ENCODE measurements at places on chromosomes 6 and 20.

GRCh38 chr6:165799391-165800153 lies 136.5 kb upstream of the PDE10A start:
- DNase-seq: no peak

- no peak for DNase-seq
Observed at GRCh38 chr6:163391985-163392384, 22.5 kb upstream of the QKI start.

DNA sequence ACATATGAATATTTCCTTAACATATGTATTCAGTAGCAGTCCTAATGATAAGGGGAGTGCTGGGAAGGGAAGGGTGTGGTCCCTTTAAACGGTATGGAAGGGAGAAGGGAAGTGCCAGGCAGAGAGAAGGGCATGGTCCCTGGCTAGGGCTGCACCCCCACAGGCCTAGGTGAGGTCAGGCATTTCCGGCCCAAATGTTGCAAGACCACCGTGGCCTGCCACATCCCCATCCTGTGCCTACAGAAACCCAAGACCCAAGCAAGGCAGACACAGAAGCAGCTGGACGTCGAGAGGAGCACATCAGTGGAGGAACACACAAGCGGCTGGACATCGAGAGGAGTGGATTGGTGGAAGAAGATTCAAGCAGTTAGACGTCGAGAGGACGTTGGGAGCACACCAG lies 5.9 kb downstream of the RRAGD start:
- DNase-seq: no peak

GRCh38 chr20:36937402-36937770 lies 14.1 kb downstream of the SAMHD1 start:
- DNase-seq: no peak

DNA sequence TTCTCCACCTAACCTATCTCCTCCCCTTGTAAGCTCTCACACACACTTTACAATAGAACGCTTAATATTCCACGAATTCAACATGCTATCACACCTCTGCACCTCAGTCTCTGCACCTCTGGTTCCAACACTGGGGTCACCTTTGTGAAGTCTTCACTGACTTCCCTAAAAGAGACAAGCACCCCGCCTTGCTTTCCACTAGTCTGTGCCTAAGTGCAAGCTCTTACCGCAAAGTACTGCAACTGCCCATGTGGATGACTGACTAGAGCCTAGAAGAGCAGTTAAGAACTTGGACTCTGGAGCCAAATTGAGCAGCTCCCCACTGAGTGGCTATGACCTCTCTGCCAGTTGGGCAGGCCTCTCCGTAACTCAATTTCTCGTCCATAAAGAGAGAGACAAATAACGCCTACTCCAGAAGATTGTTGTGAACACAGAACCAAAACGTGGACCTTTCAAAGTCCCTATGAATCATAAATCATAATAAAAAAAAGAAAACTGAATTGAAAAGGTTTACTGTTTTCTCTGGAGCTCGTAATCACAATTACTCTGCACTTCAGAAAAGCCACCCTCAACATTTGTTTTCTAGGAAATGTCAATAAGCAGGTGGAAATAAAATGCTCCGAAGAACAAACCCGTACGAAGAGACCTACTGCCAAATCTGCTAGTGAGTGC lies 1.2 kb downstream of the IFNGR1 start:
- no peak for DNase-seq

- no peak for DNase-seq
Observed at GRCh38 chr6:143408151-143408786, 42.2 kb downstream of the ADAT2 start.

All from H7 (cell line).